ENCODE measurements at places on chromosomes 16 and 17.

- DNase-seq: no peak
Measured at GRCh38 chr16:65342231-65342866, 220.5 kb upstream of the CDH11 start.

- no peak for DNase-seq
Measured at GRCh38 chr16:14449790-14450480, 180.1 kb downstream of the PARN start.

DNA sequence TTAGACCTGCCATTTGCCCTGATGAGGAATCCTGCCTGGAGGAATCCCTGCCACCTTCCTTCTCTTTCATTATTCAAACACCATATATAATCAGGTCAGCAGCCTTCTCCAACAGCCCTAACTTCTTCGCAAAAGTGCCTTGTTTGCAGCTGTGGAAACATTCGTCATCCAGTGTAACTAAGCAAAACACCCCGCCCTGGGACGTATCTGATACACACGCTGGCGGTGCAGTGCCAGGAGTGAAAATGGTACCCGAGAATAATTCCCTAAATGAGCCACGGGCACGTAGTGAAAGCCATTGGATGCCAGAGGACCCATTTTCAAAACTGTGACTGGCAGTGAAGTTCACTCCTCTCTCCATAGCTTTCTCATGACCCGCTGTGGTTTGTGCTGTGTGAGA, 73.7 kb downstream of the IRX3 start:
- DNase-seq: no peak

- no peak for DNase-seq
Measured at GRCh38 chr16:27771201-27771910, 221.4 kb downstream of the KATNIP start.

DNA sequence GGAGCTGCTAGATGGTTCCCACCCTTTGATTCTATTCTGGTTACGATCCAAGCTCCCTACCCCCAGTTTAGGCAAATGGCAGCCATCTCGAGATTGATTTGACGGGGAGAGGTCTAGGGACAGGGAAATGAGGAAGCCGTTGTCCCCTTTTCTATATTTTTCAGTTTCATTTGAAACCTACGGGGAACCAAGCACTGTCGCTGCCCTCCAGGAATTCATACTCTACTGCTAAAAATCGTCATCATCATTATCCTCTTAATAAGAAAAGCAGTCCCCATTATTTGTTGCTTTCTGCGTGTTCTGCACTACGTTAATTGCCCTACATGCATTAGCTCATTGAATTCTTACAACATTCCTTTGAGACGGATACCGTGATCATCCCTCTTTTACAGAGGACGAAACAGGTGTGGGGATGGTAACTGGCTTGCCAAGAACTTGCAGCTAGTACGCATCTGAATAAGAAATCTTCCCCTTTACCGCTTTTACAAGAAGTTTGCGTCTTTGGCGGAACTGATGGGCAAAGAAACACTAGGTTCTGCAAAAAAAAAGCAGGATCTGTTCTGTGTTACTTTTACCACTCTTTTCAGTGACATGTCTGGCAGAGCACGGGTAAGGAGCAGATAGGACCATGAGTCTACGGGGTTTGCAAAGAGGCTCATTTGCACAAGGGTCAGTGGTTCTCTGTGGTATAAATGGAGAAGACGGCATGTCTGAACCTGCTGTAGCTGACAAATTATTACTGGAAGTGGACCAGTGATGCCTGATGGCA, 1.1 kb downstream of the CCP110 start:
- no peak for DNase-seq

- no peak for DNase-seq
Measured at GRCh38 chr16:23006380-23006779, 142.9 kb downstream of the USP31 start.

- peak; percentile 65 for DNase-seq
Measured at GRCh38 chr17:17792551-17793377, 44.0 kb downstream of the SREBF1 start.

DNA sequence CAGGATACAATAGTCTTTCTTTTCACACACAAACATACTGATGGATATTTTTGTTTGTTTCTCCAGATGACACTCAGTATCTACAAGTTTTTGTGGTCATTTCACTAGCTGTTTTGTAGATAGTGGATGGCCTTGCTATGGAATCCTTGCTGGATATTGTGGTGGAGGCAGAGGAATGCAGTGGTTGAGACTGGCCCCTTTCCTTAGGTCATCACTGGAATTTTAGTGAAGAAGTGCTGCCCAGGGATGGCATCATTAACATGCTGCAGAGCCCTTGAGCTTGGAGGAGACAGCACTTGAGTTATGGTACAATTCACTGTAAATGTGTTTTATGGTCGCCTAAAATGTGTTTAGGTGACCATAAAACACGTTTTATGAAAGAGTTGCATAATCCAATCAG, 455.9 kb upstream of the HSBP1 start:
- DNase-seq: no peak

DNA sequence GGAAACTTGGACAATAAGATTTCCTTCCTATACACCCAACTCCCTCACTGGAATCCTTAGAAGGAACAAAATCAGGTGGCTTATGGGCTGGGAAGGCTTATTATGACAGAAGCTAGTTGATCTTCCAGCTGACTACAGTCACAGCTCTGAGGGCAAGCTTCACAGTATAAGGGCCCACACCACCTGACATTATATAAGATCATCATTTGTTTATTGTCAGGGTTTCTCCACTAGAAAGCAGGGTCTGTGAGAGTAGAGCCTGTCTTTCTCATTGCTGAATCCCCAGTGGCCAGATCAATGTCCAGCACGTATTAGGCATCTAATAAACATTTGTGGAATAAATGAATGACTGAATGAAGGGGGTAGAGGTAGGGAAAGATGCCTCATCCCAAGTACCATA, 57.8 kb upstream of the PHOSPHO1 start:
- DNase-seq: no peak

DNA sequence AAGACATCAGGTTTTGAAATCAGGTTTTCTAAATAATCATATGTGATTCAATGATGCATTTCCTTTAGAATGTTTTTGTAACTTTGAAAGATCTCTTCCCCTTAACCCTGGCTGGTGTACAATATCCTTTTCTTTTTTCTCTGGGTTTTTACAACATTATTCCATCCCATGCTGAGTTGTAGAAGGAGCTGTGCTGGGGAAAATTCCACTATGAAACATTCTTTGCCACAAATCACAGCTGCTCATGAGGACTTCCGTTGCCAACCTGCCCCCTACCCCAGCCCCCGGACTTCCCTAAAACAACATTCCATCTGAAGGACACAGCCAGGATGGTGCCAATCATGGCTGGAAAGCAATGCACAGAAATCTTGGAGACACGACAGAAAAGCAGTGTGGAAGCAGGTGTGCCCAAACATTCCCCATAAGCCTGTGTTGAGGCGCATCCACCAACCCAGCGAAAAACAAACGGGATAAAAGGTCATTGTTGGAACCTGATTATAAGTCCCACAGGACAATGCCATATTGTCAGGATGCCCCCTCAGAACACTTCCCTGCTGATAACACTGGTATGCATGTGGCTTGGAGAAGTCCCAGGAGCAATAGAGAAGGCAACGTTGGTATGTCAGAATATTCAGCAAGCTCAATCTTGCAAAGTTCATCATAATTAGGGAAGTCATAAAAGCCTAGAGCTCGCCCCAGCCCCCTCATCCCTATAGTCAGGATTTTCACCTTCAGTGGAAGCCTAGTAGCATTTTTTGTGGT, 475.0 kb downstream of the HS3ST3B1 start:
- no peak for DNase-seq

GRCh38 chr17:10339051-10339450, 33.8 kb downstream of the MYH13 start:
- DNase-seq: no peak

DNA sequence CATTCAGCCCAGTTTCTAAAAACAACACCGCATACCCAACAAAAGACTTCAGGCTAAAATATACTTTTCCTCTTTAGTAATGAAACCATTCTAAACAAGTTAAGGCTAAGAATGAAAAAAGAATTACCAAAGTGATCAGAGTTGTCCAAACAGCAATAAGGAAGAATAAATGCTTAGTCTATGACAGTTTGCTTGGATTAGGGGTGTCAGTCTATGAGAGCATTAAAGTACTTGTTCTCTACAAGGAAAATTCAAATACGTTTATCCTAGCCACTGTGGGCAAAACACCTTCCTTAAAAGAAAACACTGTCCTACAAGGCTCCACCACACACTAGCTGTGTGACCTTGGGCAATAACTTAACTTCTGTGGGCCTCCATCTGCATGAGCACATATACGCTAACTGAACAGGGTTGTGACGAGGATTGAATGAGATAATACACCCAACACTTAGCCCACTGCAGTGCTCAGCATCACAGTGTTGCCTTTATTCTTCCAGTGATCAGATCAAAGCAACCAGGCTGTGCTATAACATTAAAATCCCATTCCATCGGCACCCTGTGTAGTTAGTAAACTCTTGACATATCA, 53.6 kb downstream of the TEX2 start:
- DNase-seq: no peak

DNA sequence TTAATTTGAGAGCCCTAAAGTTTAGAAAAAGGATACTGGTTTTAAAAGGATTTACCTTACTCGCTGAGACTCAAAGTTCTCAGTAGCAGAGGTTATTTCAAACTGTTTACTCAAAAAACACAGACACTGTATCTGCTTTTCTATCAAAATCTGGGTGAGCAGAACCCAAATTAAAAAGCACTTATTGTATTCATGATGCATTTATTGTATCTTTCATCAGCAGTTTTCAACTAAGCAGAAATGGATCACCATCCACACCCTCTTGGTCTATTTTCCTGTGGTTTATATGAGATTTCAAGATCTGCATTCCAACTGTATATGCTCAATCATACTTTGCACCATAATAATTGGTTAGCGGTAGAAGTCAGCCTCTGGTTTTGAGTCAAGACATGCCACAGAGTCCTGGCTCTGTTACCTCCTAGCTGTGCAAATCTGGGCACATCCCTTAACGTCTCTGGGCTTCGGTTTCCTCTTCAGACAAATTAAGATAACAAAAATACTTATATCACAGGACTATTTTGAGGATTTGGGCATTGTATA, 109.5 kb downstream of the ASIC2 start:
- DNase-seq: no peak

- no peak for DNase-seq
Measured at GRCh38 chr17:21249086-21249795, 4.0 kb downstream of the NATD1 start.

GRCh38 chr17:5585836-5586521, 1.7 kb upstream of the NLRP1 start:
- DNase-seq: no peak

GRCh38 chr17:48779421-48779820, 37.6 kb downstream of the TTLL6 start:
- no peak for DNase-seq

GRCh38 chr17:21387616-21388015, 11.5 kb downstream of the KCNJ12 start:
- DNase-seq: no peak

DNA sequence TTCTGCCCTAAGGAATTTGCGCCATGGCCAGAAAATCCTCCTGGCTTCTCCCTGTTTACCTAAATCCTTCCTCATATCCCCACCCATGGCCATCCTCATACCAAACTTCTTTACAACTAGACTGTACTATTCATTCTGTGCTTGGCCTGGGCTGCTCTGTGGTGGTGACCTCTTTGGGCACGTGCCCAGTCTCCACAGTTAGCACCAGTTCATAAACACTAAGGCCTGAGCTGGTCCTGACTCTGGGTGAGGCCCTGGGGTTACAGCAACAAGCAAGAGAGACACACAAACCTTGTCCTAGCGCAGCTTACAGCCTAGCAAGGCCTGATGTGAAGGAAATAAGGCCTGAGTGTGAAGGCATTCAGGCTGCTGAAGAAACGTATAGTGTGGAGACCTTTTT, 3.1 kb upstream of the ATXN7L3 start:
- DNase-seq: no peak

DNA sequence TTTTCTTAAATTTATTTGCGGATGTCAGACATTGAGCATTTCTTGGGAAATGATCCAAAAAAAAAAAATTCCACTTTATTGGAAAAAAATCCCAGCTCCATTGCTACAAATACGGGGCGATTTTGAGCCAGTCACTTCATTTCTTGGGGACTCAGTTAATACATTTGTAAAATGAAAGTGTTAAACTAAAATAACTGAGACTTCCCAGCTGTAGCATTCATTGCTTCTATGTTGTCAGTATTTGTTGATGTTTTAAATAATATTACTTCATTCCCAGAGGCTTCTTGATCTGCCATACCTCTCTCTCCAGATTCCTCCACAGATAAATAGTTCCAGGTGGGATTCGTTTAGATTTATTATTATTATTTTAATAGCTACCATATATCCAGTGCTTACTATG, 77.1 kb upstream of the HS3ST3A1 start:
- no peak for DNase-seq

- DNase-seq: no peak
Measured at GRCh38 chr16:17289674-17290635, 180.8 kb downstream of the XYLT1 start.

DNA sequence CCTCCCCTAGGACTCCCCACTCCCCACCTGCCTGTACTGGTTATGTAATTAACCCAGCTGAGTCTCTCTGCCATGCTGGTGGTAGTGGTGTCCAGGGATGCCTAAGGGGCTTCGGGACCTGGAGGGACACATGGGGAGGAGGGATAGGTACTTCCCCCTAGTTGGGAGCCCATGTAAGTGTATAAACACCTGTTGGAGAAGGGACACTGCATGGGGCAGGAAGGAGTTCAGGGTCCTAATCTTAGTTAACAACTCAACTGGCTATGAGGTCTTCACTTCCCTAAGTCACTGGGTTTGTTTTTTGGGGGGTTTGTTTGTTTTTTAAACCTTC, 1.3 kb downstream of the RASL10B start:
- DNase-seq: no peak

- DNase-seq: no peak
Measured at GRCh38 chr17:70618641-70619040, 449.3 kb downstream of the KCNJ2 start.

- DNase-seq: no peak
Measured at GRCh38 chr16:66923247-66923731, 2.0 kb downstream of the RRAD start.

- no peak for DNase-seq
Measured at GRCh38 chr17:15516150-15516549, 47.1 kb downstream of the TVP23C start.

- DNase-seq: no peak
Measured at GRCh38 chr16:85639529-85640253, 26.6 kb downstream of the GSE1 start.

GRCh38 chr17:49195751-49196150, 14.6 kb downstream of the GNGT2 start:
- no peak for DNase-seq

- DNase-seq: no peak
Measured at GRCh38 chr17:49574323-49574781, 1.3 kb upstream of the NXPH3 start.

GRCh38 chr16:3873482-3874173, 6.9 kb downstream of the CREBBP start:
- no peak for DNase-seq

- no peak for DNase-seq
Measured at GRCh38 chr17:20157001-20157310, 147.8 kb downstream of the SPECC1 start.

- DNase-seq: no peak
Measured at GRCh38 chr17:41869426-41869825, 4.2 kb upstream of the KLHL11 start.
